ENCODE measurements at places on chromosomes 11 and 22.
A peak's percentile ranks its signal among the peaks of the same experiment; 100 is the strongest.

GRCh38 chr22:49971232-49972162, 10.9 kb downstream of the PIM3 start:
- DNase-seq: peak; percentile 92

DNA sequence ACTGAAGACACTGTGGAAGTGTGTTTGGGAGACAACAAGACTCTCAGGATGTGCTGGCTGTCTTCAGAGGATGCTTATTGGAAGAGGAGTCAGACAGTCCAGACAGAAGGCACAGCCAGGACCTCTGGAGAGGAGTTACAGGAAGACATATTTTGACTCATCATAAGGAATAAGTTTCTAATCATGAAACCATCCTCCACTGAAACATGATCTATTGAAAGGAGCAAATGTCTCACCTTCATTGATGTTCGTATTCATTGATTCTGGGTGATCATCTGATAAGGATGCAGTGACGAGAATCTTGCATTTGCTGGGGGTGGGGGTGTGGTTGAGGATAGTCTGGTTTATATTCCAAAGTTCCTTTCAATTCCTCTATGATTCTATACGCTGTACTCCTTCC, 2.5 kb upstream of the CXCR5 start:
- DNase-seq: no peak

DNA sequence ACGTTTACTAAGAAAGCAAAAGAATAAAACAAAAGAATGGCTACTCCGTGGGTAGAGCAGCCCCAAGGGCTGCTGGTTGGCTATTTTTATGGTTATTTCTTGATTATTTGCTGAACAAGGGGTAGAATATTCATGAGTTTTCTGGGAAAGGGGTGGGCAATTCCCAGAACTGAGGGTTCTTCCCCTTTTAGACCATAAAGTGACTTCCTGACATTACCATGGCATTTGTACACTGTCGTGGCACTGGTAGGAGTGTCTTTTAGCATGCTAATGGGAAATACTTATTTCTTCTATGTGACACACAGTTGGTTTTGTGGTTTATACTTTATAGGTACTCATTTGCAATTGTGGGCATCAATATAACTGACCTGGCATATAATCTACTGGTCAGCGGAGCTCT, 56.3 kb downstream of the SLN start:
- DNase-seq: no peak

DNA sequence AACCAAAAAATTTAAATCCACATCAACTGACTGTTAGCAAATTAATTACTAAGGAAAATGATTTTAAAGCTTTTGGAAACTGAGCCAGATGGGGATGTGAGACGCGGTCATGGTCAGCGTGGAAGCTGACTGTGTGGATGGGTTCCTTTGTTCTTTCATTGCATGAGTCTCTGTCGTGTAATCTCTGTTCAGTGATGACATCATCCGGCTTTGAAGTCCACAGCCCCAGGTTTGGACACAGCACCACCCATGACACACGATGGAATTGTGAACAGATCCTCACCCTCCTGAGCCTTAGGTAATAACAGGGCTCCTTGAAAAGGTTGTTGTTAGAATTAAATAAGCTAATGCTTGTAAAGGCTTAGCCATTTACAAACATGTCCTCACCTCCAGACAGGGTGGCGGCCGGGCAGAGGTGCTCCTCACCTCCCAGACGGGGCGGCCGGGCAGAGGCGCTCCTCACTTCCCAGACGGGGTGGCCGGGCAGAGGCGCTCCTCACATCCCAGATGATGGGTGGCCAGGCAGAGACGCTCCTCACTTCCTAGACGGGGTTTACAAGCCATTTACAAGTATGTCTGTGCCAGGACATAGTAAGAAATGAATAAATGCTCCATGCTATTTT, 677.3 kb downstream of the TBC1D22A start:
- no peak for DNase-seq

GRCh38 chr22:43128928-43129424, 14.2 kb downstream of the MCAT start:
- DNase-seq: no peak

GRCh38 chr11:110317516-110317932, 21.1 kb upstream of the RDX start:
- DNase-seq: no peak

- DNase-seq: no peak
Observed at GRCh38 chr11:65524014-65524740, 706 bp upstream of the SCYL1 start.

DNA sequence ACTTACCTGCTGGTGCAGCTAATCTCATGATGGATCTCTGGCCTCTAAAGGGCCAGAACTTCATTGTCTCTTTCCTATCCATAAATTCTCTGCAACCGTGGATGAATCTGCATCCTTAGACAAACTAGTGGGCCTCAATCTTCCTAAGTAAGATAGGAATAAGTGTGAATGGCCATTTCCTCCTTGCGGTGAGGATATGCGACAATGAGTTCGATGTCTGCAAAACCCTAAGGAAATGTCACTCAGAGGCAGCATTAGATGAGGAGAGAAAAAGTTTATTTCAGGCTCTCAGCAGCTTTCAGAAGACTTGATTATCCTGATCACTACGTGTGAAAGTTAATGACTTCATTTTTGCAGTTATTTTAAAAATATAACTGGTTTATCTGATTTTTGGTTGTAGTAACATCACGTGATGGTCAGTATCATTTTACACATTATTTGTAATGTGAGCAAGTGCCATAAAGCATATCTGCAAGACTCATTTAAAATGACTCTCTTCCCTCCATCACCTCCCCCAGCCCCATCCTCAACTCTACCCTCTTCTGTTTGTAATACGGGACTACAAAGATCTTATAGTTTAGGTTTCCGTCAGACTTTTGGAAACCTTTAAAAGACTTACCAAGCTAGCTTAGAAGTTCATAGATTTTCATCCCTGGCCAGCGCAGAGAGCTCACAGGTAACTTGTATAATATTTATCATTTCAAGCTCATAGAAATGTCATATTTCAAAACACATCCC, 10.2 kb downstream of the GRAP2 start:
- no peak for DNase-seq

- no peak for DNase-seq
Observed at GRCh38 chr22:36948273-36949225, 35.1 kb downstream of the CSF2RB start.

DNA sequence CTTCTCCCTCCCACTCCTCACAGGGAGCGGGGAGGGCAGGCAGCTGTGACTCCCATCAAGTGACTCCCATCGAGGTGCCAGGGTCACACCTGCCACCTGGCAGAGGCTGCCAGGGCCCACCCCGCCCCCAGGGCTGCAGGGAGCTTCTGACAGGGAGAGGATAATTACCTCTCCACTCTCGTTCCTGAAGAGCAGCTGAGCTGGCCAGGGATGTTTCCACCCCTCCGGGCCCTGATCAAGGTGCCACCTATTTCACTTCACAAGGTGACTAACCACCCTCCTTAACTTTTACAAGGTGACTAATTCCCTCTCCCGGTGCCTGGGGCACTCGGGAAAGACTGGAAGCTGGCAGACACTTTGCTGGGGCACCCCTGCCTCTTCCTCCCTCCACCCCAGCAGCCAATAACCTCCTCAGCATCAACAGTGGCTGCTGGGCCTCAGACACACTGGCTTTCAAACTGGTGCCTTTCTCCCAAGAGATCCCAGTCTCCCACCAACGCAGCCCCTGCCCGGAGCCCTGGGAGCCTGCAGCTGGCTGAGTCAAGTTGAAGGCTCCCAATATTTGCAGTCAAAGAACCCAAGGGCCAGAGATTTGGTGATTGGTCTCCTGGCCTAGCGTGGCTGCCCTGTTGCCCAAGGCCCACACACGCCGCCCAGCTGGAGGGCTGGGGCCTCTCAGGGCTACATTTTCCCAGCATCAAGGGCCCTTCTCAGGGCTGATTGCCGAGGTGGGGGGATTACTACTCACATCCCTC, 22.0 kb upstream of the MYRF start:
- no peak for DNase-seq

DNA sequence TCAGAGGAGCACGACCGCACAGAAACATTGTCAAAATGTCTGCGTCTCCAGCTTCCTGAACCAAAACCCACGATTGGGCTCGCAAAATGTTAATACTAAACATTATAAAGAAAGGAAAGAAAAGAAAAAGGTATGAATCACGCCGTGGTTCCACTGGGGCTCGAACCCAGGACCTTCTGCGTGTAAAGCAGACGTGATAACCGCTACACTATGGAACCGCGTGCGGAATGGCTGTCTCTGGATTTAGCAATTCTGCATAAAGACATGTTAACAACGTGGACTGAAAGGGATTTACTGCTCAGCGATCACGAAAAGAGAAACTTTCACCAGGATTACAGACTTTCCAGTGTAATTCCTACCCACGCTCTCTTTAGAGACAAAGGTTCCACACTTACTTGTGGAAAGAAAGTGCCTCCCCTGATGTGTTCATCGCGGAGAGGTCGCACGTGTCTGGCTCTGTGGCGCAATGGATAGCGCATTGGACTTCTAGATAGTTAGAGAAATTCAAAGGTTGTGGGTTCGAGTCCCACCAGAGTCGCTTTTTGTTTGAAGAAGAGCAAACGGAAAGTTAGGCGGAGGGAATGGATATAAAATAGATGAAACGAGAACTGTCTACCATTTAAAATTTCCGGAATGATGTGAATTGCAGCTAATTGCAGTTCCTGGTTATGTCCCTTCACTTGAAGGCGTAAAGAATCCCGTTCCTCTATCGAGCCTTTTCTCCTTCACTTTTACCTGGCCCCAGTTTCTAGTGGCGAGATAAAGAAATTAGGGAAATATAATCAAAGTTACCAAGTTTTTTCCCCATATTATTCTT, 39.7 kb downstream of the OR4D9 start:
- DNase-seq: peak; percentile 77

- DNase-seq: no peak
Observed at GRCh38 chr11:95282291-95282751, 51.3 kb upstream of the SESN3 start.

GRCh38 chr11:72587696-72588095, 86.5 kb downstream of the PDE2A start:
- no peak for DNase-seq

DNA sequence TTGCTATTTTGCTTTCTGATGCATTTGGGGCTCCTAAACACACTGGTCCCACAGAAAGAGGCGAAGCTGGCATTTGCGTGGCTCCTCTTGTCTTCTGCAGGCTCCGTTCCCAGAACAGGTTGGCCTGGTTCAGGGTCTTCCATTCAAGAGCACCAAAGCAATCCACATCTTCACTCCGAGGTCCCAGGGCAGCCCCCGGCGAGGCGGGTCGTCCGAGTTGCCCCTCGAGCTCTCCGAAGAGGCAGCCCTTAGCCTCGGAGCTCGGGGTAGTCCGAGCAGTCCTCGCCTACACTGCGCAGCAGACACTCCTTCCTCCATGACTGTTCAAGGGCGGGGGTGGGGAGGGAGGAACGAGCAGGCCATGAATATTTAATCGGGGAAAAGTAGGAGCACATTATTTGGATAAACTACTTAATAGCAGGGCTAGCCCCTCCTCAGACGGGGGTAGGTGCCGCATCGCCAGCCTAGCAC, 321.3 kb downstream of the BLID start:
- DNase-seq: no peak

- DNase-seq: no peak
Observed at GRCh38 chr11:93972790-93973189, 48.4 kb upstream of the HEPHL1 start.

GRCh38 chr22:23204125-23204488, 23.8 kb downstream of the BCR start:
- DNase-seq: no peak

- DNase-seq: peak; percentile 93
Observed at GRCh38 chr22:27686534-27686933, 115.0 kb downstream of the MN1 start.

- no peak for DNase-seq
Observed at GRCh38 chr22:41501209-41501608, 32.3 kb downstream of the ACO2 start.

GRCh38 chr11:1121331-1121812, 36.4 kb upstream of the MUC5AC start:
- peak; percentile 66 for DNase-seq

GRCh38 chr11:70364745-70365543, 33.4 kb upstream of the CTTN start:
- DNase-seq: no peak

DNA sequence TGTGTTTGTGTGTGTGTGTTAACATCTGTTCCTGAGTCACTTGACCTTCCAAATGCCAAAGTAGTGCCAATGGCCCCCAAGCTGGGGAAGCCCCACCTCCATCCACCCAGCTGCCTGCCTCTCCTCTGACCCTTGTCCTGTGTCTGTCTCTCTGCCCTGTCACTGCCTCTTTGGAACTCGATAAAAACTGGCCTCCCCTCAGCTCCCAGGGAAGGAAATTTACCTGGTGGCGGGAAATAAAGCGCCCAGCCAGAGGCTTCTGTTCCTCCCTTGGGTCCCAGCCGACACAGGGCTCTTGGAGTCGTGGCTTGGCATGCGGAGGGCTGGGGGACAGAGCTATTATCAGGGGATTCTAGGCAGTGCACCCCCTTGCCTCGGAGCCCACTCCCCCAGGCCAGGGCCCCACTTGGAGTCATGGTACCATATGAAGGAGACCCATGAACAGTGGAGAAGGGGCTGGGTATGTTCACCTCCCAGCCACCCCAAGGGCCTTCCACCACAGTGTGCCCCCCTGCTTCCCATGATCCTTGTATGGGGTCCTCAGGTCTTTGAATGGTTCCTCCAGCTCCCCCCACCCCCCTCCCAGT, 6.2 kb downstream of the KCNC1 start:
- DNase-seq: peak; percentile 57

GRCh38 chr22:44109416-44109815, 71.3 kb upstream of the PARVG start:
- DNase-seq: no peak

- no peak for DNase-seq
Observed at GRCh38 chr11:37026326-37026725, 428.3 kb upstream of the RAG2 start.

- DNase-seq: no peak
Observed at GRCh38 chr11:86129740-86130540, 61.1 kb upstream of the PICALM start.

DNA sequence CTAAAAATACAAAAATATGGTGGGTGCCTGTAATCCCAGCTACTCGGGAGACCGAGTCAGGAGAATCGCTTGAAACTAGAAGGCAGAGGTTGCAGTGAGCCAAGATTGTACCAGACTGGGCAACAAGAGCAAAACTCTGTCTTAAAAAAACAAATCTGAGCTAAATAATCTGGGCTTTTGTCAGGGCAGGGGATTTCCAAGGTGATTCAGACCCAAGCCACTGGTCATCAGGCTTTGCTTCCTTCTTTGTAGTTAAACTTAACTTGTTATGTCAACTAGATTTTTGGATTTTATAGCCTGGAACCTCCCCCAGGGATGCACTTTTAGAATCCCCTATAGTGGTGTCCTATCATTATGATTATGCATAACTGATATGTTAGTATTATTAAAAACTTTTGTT, 27.0 kb upstream of the SLC22A8 start:
- no peak for DNase-seq

- no peak for DNase-seq
Observed at GRCh38 chr22:23781511-23782183, 5.1 kb upstream of the SMARCB1 start.

DNA sequence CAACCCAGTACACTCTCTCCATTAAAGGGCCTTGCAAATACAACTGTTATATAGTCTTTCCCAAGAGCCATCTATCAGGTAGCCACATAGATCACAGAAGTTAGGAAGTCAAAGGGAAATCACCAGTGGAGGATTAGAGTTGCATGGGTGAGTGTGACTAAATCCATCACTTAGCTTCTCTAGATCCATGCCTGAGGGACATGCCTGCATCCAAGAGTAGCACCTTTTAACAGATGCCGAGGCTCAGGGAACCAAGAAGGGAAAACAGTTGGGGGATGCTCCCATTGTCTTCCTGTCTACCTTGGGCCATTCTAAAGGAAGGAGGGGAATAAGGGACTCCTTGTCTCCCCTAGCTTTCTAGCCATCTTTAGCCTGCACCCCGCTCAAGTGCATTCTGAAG, 77.9 kb downstream of the XRRA1 start:
- DNase-seq: no peak
